Keratinocyte (primary cell): ENCODE measurements at places on chromosomes 5 and 9.

- no peak overlapping the region for H3K4me3 ChIP-seq
- H3K27ac ChIP-seq, result no peak overlapping the region
- H3K4me1 ChIP-seq, result peaks cover 6% of the 10 kb centered on the region
- H3K27me3 ChIP-seq, result peaks cover 29% of the 10 kb centered on the region
These were observed 155.1 kb upstream of the SMIM23 start for GRCh38 chr5:171630350-171631065.

DNA sequence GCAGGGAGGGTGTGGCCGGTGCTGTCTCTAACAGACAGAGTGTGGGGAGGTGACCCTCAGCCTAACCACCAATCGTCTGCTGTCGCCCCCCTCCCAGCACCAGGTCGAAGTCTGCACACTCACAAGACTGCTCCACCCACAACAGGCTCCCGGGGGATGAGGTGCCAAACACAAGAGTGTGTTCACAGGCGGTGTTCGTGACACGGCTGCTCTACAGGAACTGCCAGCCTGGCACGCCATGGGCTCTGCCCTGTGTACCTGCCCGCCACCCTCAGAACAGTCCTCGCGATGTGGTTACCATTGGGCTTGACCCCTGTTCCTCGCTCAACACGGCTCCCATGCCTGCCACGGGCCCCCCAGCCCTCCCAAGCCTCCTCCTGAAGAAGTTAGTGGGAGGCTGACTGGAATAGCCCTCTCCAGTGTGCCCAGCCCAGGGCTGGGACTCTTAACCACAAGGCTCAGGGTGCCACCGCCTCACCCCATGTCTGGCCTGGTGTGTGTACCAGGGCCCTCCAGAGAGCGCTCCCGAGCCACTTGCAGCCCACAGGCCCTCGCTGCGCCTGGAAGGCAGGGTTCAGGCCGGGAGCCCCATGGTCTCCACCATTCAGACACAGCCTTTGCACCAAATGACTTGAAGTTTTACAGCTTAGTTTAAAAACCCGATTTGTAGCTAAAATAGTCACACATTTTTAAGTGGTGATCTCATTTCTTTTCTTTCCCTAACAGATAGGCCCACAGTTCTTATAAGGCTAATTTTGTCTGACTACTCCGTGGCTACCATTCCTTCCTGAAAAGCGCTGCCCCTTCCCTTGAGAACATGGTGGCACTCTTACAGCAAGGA lies 102.5 kb downstream of the CAMSAP1 start:
- no peaks in the 10 kb centered on the region for H3K27me3 ChIP-seq
- H3K27ac ChIP-seq, result no peak overlapping the region
- no peak overlapping the region for H3K4me3 ChIP-seq
- H3K36me3 ChIP-seq, result no peaks in the 10 kb centered on the region
- no peak for DNase-seq

DNA sequence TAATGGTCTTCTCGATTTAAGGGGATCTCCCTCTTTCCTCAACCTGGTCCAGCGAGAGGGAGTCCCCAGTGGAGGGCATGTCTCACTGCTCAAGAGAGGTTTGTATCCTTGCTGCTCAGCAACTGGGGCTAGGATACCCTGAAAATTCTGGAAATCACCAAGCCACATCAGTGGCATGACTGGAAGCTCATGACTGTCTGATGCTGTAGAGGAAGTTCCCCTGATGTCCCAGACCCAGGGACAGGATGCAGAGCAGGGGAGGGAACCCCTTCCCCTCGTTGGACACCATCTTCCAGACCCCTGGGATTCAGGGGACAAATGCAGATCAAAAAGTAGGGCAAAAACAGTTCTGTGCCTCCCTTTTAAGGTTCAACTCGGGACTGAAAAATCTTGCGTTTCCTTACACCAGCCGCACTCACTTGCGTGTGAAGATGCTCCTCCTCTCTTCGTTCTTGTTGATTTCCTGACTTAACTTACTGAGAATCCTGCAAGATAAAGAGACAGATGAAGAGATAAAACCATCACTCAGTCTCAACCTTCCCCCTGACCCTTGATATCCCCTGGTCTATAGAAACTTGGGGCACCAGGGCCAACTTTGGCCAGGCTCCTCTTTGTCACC lies 22.1 kb downstream of the LCP2 start:
- H3K4me1 ChIP-seq, result no peaks in the 10 kb centered on the region
- H3K36me3 ChIP-seq, result no peaks in the 10 kb centered on the region
- no peak for DNase-seq
- H3K4me3 ChIP-seq, result no peak overlapping the region
- no peaks in the 10 kb centered on the region for H3K27me3 ChIP-seq

DNA sequence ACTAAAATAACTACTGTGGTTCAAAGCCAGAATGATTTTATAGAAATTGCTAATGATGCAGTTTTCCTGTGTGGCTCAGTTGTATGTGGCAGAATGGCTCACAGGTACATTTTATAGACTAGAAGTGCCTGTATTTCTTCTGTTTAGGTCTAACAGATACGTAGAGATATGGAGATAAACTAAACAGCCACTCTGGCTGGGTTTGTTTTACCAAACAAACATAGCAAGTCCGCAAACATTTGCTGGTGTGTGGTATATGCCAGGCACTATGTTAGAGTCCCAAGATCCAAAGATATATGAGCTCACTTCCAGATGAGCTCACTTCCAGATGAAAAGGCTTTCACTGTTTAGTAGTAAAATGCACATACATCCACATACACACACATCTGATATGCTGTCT lies 24.4 kb downstream of the ADRB2 start:
- H3K4me1 ChIP-seq, result peaks cover 4% of the 10 kb centered on the region
- peaks cover 4% of the 10 kb centered on the region for H3K36me3 ChIP-seq
- no peak overlapping the region for H3K27ac ChIP-seq
- no peak for DNase-seq

DNA sequence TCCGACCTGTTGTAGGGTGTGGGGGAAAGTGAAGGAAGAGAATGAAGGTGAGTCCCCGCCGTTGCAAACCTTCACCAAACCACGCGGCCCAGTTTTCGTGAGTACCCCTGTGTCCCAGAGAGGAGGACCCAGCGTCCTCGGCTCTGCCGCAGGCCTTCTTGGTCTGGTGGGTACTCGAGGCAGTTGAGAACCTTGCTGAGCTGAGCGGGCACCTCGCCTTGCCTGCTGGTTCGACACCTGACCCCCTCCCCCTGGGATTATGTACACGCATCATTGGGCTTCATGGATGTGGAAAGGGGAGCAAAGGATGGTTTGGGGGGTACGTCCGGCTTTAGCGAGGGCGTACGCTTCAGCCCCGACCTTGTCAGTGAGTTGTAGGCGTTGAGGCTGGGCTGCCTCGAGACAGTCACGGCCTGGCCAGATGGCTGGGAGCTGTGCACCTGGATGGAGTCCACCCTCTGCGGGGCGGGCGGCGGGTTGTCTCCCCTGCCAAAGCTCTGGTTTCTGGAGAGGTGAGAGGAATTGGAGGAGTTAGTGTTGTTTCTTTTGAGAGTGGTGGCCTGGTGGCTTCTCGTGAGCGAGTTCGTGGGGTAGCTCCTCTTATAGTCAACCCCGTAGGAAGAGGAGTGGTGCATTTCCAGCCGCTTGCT lies 128.1 kb downstream of the SEMA6A start:
- DNase-seq, result no peak
- H3K4me1 ChIP-seq, result no peaks in the 10 kb centered on the region
- no peak overlapping the region for H3K27ac ChIP-seq
- H3K36me3 ChIP-seq, result no peaks in the 10 kb centered on the region
- H3K4me3 ChIP-seq, result no peak overlapping the region
- no peaks in the 10 kb centered on the region for H3K27me3 ChIP-seq

GRCh38 chr5:121273833-121274433 lies 577.7 kb upstream of the FTMT start:
- no peak overlapping the region for H3K4me3 ChIP-seq
- no peak overlapping the region for H3K27ac ChIP-seq
- no peaks in the 10 kb centered on the region for H3K27me3 ChIP-seq
- no peaks in the 10 kb centered on the region for H3K36me3 ChIP-seq

DNA sequence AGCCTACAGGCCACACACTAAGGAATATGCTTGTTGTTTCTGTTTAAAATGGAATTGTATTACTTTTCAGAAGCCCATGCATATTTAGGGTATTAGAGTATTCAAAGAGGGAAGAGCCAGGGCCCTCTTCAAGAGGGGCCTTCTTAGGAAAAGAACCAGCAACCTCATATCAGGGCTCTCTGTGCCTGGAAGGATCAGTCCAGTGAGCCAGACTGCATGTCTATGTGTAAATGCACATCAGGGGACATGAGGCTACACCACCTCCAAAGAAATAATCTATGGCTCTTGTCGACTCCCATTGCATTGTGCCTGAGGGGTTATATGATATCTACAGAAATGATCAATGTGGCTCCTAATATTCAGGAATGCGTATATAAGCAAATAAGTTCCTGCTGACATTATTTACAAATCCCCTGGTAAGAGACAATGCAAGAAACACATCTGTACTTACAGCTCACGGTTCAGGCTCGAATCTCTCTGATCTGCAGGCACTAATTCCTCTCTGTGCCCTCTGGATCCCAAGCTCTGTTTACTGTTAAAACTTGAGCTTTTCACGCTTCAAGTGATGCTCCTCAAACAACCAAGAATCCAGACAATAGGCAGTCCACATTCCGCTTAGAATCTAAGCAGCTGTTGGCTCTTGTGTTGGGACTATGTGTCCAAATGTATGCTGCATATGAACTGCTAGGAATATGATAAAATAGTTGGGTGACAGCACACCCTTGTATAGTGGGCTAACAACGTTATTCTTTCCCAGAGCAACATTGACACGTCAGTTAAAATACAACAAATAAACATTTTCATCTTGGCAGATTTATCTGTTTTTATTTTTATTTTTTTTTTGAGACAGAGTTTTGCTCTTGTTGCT lies 150.2 kb upstream of the KLF9 start:
- H3K27me3 ChIP-seq, result no peaks in the 10 kb centered on the region
- no peak overlapping the region for H3K4me3 ChIP-seq
- H3K27ac ChIP-seq, result no peak overlapping the region
- H3K4me1 ChIP-seq, result peaks cover 7% of the 10 kb centered on the region
- H3K36me3 ChIP-seq, result no peaks in the 10 kb centered on the region

GRCh38 chr5:178174456-178174855 lies 12.7 kb downstream of the GMCL2 start:
- no peaks in the 10 kb centered on the region for H3K36me3 ChIP-seq
- no peak overlapping the region for H3K27ac ChIP-seq
- no peaks in the 10 kb centered on the region for H3K27me3 ChIP-seq
- H3K4me3 ChIP-seq, result no peak overlapping the region
- DNase-seq, result no peak

DNA sequence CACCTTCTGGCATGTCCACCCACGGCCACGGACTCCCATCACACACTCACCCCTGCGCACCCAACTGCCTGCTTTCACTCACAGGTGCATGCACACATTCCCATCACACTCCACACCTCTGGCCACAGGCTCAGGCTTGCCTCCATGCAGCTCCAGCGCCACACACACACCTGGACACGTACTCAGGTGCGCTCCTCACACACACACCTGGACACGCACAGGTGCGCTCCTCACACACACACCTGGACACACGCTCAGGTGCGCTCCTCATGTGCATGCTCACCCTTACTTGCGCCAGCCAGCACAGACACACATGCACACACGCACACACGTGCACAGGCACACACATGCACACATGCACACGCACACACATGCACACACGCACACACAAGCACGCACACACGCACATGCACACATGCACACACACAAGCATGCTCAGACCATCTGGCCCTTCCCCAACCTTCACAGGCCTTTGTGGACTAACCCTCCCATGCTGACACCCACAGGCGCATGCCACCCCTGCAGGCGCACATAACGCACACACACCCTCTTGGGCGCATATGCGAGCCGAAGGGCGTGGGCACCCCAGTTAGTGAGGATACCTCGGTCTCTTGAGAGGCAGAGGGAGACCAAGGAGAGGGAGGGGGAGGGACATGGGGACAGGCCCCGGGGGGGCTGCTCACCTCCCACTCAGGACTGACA lies 8.3 kb downstream of the GRIN1 start:
- no peak overlapping the region for H3K4me3 ChIP-seq
- no peaks in the 10 kb centered on the region for H3K4me1 ChIP-seq
- no peaks in the 10 kb centered on the region for H3K36me3 ChIP-seq
- H3K27ac ChIP-seq, result no peak overlapping the region

GRCh38 chr5:149156435-149157083 lies 15.3 kb downstream of the ABLIM3 start:
- no peak for DNase-seq
- H3K27me3 ChIP-seq, result no peaks in the 10 kb centered on the region
- H3K27ac ChIP-seq, result no peak overlapping the region
- H3K4me3 ChIP-seq, result no peak overlapping the region
- H3K36me3 ChIP-seq, result no peaks in the 10 kb centered on the region
- peaks cover 14% of the 10 kb centered on the region for H3K4me1 ChIP-seq

DNA sequence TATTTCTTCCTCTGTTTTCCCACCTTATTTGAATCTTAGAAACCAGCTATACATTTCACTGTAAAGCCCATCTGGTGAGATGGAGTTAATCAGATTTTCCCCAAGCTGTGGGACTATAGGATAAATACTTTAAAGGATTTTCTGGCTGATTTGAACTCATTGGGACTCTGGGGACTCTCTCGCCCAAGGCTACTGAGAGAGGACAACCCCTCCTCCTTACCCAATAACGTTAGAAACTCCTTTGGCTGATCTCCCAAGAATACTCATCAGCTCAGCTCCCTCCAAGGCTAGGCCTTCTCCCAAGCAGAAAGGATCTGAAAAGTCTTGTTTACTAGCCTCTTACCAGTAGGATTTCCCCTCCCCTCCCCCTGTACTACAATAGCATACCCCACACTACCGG lies 1.5 kb upstream of the GLRA1 start:
- H3K4me3 ChIP-seq, result no peak overlapping the region
- H3K36me3 ChIP-seq, result no peaks in the 10 kb centered on the region
- no peak overlapping the region for H3K27ac ChIP-seq
- H3K27me3 ChIP-seq, result peaks cover 15% of the 10 kb centered on the region

- peak overlapping the region; percentile 7 for H3K27ac ChIP-seq
- H3K36me3 ChIP-seq, result no peaks in the 10 kb centered on the region
- H3K27me3 ChIP-seq, result no peaks in the 10 kb centered on the region
- H3K4me3 ChIP-seq, result no peak overlapping the region
- H3K4me1 ChIP-seq, result peaks cover 24% of the 10 kb centered on the region
These were observed 70.0 kb upstream of the KLF9 start for GRCh38 chr9:70484232-70485130.

- no peaks in the 10 kb centered on the region for H3K4me1 ChIP-seq
- H3K27ac ChIP-seq, result no peak overlapping the region
- no peaks in the 10 kb centered on the region for H3K27me3 ChIP-seq
These were observed 94.0 kb upstream of the PTPRD start for GRCh38 chr9:10706788-10707187.

GRCh38 chr9:134027561-134027960 lies 2.3 kb downstream of the BRD3OS start:
- DNase-seq, result no peak
- H3K4me3 ChIP-seq, result no peak overlapping the region
- H3K4me1 ChIP-seq, result peaks cover 3% of the 10 kb centered on the region
- no peak overlapping the region for H3K27ac ChIP-seq
- peaks cover 7% of the 10 kb centered on the region for H3K36me3 ChIP-seq

- DNase-seq, result no peak
- H3K4me3 ChIP-seq, result no peak overlapping the region
- H3K27ac ChIP-seq, result no peak overlapping the region
- H3K36me3 ChIP-seq, result no peaks in the 10 kb centered on the region
These were observed 4.6 kb downstream of the MORN5 start for GRCh38 chr9:122164286-122164685.
